ENCODE measurements at places on chromosomes 7 and 10.

- peak; percentile 32 for DNase-seq
Measured at GRCh38 chr7:156232931-156233705, 407.5 kb upstream of the RNF32 start.

GRCh38 chr10:63253040-63253439 lies 119.9 kb downstream of the NRBF2 start:
- no peak for DNase-seq

GRCh38 chr10:133087679-133088178 lies at the start of gene ADGRA1:
Gene ADGRA1 (plus strand): TSS chr10:133087924. CDS start chr10:133088910, 986 bp downstream.
- no peak for DNase-seq

GRCh38 chr7:35390146-35390545 lies 136.2 kb upstream of the TBX20 start:
- no peak for DNase-seq

DNA sequence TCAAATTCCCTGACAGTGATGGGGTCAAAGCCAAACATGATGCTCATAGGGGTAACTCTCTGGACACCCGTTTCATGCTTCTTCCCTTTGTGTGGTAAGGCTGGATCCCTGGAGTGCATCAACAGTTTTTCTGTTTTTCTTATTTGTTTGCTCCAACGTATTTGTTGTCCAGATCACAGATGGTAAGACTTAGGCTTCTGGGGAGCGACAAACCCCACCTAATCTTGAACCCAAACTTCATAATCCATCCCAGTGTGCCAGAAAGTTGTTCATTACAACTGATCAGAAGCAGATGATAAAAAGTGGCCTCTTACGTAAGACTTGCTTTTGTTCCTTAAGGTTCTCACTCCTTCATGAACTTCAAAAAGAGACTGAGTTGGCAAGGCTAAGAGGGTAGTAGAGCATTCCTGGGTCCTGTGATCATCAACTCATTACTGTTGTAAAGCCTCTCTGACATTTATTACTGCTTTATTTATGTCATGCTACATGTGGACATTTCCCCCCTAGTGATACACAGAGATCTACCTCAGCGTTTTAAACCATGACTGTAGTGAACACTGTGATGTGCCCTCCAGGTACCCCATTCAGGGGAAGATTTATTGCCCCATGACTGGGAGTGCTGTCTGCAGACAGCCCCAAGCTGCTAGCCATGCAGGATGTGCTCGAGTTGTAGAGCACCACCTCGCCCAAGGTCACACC lies 125.6 kb downstream of the CCDC71L start:
- DNase-seq, result no peak

GRCh38 chr7:46871516-46871915 lies 710.4 kb downstream of the TNS3 start:
- no peak for DNase-seq

GRCh38 chr10:118472415-118473304 lies 122.8 kb downstream of the PRLHR start:
- no peak for DNase-seq

GRCh38 chr7:75988568-75989499 lies 5.6 kb downstream of the TMEM120A start:
- no peak for DNase-seq

- DNase-seq, result no peak
Measured at GRCh38 chr10:688312-689120, 952 bp downstream of the DIP2C start.

GRCh38 chr7:22565315-22565811 lies 65.4 kb upstream of the STEAP1B start:
- peak; percentile 62 for DNase-seq

DNA sequence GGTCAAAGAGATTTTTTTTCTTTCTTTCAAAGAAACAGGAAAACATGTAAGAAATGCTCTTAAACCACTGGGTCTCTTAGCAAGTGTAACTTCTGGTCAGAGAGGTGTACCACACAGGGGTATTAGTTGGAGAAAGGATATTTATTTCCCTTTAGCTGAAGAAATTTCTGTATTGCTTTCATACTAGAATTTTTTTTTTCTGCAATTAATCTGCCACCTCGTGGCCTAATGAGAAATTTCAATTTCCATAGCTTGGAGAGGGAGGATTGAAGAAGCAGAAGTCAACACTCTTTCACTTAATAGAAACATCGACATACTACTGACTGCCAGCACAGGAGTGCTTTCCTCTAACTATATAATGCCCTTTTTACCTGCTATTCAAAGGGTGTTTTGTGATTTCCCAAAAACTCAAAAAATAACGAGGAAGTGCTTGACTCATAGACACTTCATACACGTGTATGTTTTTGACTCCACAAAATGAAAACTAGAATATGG lies 177.6 kb upstream of the NAMPT start:
- DNase-seq, result no peak

- DNase-seq, result no peak
Measured at GRCh38 chr7:157841773-157842370, 505.1 kb downstream of the DNAJB6 start.

DNA sequence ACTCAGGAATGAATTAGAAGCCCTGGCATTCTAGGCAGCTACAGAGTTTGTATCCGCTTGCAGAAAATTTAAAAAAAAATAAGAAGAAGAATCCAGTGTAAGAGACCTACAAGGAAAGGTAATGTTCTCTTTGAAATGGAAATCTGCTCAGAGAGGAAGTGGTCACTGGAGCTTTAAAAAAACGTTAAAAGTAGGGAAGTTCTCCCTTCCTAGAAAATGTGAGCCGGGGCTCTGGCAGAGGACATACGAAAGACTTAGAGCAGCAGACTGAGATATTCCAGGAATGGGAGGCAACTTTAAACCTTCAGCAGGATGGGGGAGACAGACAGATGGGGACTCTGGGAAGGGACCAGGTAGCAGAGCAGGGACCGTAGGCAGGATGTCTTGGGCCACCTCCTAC lies 149.4 kb upstream of the NPS start:
- DNase-seq, result no peak

GRCh38 chr7:152969335-152969734 lies 209.8 kb downstream of the ACTR3B start:
- no peak for DNase-seq
